Central memory CD4-positive, alpha-beta T cell (primary cell): ENCODE measurements at places on chromosomes 4 and X.
A peak's percentile ranks its signal among the peaks of the same experiment; 100 is the strongest.

- no peak for DNase-seq
Measured at GRCh38 chrX:131711478-131711867, 167.6 kb downstream of the OR13H1 start.

DNA sequence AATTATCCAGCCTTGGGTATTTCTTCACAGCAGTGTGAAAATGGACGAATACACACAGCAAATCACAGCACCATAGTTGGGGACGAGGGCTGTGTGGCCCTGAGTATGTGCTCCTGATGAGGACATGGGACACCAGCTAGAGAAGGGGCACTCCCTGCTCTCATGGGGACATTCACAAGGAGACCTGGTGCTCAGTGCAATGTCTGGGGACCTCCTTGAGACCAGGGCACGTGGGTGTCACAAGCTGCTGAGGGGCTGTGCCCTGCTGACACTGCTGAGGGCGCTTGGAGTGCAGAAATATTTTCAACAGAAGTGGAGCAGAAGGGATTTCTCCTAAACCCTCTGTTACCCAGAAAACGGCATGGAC lies 65.4 kb downstream of the TRMT44 start:
- no peak for DNase-seq

- DNase-seq = peak; percentile 26
Measured at GRCh38 chr4:7719354-7720174, 220.1 kb downstream of the AFAP1 start.

DNA sequence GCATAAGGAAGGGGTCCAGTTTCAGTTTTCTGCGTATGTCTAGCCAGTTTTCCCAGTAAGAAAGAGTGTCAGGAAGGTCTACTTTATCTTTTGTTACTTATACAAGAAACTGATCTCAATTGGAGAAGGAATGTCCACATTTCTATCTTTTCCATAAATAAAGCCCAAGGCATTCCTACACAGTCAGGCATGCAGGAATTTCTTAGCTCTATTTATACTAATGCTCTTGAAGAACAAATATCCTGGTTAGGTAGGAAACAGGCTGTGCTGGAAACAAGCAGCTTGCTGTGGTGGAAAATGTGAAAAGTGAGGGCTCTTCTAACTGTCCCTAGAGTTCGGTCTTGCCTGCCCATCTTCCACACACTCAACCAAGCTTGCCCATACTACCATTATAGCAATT lies 37.9 kb upstream of the PITX2 start:
- no peak for DNase-seq

GRCh38 chrX:2397229-2398063 lies 103.3 kb downstream of the DHRSX start:
- no peak for DNase-seq

- no peak for DNase-seq
Measured at GRCh38 chr4:3529363-3529762, 2.9 kb downstream of the LRPAP1 start.

- no peak for DNase-seq
Measured at GRCh38 chr4:183659872-183660242, 764 bp downstream of the TRAPPC11 start.
